Thoracic aorta (tissue), 2 donors: ENCODE measurements at places on chromosomes 2 and 18.

- DNase-seq, result no peak
Observed at GRCh38 chr2:108257757-108258331, 18.1 kb downstream of the SULT1C3 start.

- DNase-seq, result no peak
Observed at GRCh38 chr18:34661464-34662087, 48.5 kb upstream of the DTNA start.

DNA sequence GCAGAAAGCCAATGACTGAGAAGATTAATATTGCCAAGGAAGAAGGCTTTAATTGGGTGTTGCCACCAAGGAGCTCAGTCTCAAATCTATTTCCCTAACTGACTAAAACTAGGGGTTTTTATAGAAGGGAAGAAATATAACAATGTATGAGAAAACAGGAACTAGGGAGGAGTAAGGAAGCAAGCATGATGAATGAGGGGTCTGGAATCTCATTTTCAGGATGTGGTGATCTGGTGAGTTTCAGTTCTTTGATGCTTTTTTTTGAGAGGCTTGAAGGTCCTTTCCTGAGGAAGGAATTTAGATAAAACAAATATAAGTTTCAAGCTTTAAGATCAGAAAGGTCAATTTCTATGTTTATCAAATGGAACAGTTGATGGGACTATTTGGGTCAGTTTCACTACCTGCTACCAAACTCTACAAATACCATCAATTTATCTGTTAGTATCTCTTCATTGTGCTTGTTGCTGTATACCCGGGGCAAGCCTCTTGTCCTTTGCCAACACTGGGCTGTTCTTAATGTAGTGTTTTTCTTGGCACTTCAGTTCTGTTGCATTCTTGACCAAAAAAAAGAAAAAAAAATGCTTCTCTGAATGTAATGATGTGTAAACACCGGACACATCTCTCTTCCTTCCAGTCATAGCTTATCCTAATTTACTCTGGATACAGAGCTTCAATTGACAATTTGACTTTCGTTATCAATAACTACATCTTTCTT, 357.0 kb downstream of the GALNT13 start:
- DNase-seq, result no peak

DNA sequence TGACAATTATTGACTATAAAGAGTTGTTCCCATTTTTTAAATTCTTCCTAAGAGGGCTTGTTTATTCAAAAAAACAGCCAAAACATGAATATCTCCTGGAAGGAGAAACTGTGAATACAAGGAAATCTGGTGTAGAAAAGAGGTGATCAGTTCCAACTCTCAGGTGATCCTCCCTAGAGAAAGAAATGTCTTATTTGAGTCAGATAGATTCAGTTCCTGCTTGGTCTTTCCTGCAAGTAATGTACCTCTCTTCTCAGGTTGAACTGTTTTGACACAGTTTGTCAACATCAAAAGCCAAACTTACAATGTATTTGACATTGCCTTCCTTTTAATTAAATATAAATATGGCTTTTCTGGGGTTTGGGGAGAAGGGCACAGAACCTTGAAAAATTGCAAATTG, 567.4 kb downstream of the ARHGAP15 start:
- DNase-seq, result no peak

GRCh38 chr18:13387855-13388548, 169.4 kb downstream of the LDLRAD4 start:
- DNase-seq, result no peak

DNA sequence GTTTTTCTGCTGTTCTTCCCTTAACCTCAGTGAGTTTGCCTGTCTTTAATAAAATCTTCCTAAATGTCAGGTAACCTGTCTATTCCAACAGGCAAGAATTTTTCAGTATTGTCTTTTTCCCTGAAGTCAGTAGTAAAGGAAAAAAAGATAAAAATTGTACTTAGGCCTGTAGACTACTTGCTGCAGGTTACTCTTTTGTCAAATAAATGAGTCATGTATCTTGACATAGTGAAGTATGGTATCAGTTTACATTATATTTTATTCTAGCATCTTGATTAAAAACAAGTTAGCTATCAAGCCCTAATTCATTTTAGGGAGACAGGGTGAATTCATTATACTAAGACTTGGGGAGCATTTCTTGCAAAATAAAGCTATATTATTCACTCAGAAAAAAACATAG, 59.8 kb downstream of the ITGA4 start:
- no peak for DNase-seq

DNA sequence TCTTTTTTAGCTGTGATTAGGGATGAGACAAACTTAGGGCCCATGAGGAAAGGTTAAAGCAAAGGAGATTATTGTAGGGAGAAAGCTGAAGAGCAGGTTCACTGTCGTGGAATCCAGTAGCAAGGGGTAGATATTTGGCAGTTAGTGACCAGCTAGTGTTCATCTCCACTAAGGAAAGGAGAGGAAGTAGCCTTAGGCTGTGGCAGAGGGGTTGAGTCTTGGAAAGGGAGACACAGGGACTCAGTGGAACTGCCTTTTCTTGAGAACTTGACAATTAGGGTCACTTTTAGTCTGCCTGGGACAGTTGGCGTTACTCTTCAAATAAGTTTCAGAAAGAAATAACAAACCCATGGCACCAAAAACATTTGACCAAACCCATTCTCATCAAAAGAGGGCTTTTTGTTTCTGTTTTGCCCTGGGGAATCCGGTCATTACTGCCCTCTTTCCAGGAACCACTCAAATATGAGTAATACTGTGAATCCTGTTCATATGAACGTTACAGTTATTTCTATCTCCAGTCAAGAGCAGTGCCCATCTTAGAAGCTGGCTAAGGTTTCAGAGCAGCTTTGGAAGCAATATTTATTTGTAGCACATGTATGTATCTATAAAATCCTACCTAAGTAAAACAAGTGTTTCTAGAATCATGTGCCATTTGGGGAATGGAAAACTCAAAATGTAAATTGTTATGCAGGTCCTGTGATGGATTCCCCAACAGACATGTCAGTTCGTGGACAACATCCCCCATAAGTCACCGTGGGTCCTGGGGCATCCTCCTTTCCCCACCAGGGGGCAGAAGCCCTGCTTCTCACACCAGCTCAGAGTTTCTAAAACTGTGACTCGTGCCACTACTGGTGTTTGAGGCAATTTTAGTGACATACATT, 77.3 kb upstream of the PHLPP1 start:
- no peak for DNase-seq
